Right hindlimb (tissue), 1 donor: ENCODE measurements at places on chromosomes 4 and X.
A peak's percentile ranks its signal among the peaks of the same experiment; 100 is the strongest.

DNA sequence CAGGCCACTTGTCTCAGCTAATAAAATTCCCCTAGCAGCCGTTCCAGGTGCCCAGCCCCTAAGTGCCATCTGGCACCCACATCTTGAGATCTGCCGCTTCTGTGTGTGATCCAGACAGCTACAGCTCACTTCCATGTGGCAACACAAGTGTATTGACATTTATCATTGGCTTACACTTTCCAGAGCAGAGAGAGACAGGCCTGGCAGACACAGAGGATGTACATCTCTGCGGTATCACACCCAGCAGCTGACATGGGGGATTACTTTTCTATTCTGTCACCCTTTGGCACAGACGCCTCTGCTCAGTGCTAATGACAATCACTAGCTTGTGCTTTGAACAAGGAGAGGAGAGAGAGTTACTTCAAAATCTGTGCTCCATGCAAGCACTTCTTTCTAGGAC lies 195.9 kb downstream of the KDR start:
- DNase-seq, result peak; percentile 48

DNA sequence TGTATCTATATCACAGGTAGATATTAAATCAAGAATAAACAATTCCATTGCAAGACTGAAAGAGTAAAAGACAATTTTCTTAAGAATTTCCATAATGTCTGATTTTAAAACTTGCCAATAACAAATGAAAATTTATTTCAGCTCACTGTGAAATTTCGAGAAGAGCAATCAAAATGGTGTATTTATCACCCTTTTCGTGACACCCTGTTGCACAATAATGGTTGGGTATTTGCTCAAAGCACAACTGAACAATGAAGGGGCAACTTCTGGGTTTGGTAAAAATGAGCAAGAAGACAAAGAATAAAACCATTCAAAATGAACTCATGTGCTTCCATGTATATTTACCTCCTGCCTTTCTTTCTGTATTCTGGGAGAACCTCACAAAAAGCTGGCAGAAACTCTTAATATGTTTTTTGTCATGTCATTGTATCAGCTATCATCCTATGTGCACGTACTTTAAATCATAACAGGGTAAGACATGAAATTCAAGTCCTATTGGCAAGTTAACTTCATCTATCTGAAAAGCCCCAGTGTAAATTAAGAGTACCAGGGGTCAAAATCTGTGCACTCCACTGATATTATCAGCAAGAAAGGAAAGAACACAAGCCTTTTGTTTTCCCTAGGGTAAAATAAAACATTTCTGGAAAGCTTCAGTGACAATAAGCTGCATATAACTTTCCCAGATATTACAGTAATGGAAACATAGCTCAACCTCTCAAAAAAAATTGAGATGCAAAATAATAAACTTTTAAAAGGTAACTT lies 126.9 kb upstream of the CBR4 start:
- no peak for DNase-seq

DNA sequence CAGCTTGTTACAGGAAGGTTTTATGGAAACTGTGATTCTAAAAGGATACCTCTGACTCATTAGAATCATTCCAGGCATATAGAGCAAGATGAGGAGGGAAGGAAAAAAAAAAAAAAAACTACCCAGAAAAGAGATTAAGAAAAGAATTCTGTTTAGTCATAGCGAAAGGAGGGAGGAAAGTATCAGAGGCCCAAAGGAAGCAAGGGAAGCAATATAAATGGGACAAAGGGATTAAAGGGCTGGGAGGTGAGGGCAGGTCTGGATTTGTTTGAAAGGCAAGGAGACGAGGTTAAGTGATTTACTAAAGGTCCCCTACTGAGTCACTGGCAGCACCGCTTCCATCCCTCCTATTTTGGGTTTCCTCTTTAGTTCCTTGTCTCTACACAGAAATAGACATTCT lies 88.6 kb upstream of the IL1RAPL1 start:
- no peak for DNase-seq

DNA sequence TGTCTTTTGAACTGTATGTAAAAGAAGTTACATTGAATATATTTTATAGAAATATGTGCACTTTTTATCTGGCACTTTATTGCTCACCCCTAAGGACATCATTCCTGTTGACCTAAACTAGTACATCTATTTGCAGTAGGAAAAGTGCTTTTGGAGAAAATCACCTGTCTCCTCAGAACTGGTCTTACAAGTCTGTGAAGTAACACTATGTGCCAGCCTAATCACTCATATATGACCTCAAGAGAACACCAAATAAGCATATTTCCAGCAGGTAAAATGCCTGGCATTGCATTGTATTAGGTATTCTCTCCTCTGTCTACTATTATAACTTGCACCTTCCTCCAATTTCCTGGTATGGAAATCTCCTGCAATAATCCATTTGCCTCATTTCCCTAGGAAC lies 4.0 kb upstream of the GASK1B start:
- no peak for DNase-seq

DNA sequence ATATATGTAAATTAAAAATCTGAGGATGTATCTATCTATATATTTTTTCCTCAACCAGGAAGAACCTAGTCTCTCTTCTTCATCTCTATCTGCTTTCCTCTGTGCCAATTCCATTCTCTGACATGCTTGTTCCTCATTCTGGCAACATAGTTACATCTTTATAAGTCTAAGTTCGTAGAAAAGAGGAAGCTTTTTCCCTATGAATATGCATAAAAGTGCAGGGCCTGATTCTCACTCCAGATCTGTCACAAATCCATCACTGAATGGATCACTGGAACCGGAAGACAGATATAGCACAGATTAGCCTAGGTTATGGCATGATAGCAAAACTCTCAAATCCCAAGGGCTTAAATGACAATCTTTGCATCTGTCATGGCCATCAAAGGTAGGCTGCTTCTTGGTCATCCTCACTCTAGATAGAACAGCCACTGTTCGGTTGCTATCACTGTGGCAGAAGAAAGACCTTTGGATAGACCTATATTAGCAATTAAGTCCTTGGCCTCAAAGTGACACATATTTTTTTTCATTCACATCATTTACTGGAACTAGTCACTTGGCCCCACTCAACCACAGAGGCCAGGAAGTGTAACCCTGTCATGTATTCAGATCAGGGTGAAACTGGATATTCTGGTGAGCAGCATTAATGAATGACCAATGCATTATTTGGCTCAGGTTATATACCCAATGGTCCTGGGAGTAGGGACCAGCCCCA lies 22.2 kb downstream of the DTHD1 start:
- DNase-seq, result no peak

DNA sequence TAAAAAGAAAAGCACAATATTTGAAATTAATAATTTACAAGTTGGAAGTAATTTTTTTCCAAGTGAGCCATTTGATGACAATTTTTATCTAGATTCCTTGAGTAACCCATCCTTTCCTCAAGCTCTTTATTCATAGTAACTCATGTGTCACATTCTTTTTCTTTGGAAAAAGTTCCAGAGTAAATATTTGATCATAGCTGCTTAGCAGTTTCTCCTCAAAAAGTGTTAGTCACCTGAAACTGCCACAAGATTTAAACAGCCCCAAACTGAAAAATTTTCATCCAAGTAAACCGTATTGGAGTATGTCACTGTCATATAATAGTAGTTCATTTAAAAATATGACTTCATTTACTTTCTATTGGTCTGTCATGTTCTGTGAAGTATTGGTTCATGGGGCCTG lies 94.6 kb upstream of the CASK start:
- DNase-seq, result no peak

DNA sequence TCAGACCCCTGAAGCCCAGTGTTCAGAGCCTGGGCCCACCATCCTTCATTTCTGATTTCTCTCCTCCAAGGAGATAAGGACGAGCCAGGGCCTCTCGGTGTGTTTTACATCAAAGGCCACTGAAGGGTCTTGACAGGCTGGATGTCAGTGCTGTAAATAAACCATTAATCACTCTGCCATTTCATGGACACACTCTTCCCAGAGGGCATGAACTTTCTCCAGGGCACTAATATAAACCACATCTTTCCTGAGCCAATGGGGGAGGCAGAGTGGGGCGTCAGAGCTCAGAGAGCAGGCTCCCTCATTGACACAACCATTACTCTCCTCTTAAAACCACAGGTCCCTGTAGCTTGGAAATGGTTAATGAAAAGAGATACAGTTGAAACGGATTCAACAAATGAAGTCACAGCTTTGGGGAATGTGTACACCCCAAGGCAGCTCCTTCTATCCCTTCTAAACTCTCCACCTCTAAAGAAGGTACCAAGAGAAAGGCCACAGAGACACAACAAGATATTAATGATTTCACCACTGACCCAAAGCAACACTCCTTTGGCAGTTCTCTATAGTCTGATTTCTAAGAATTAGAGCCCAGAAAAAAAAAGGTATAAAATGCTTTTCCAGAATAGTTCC lies 200.6 kb downstream of the CHIC2 start:
- peak; percentile 24 for DNase-seq

GRCh38 chr4:15293711-15294110 lies 134.1 kb upstream of the C1QTNF7 start:
- DNase-seq, result no peak

GRCh38 chr4:118865091-118865708 lies 23.5 kb upstream of the SYNPO2 start:
- no peak for DNase-seq

GRCh38 chr4:26238426-26238777 lies 82.4 kb upstream of the RBPJ start:
- no peak for DNase-seq

DNA sequence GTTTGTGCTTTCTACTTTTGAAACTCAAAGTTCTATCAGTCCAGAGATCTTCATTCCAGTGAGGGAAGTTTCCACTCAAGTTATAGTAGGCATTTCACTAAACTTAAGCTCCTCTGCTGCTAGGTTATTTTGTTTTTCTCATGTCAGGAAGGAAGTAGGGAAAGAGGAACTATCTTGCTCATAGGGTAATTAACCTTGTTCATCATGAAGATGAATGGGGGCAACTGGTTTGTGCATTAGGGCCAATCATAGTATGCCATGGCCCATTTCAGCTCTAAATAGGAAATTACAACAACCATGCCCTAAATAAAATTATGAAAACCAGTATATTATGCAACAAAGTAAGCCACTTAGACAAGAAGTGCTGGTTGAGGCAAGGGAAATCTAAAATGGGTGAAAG lies 804.7 kb upstream of the NDST4 start:
- no peak for DNase-seq

DNA sequence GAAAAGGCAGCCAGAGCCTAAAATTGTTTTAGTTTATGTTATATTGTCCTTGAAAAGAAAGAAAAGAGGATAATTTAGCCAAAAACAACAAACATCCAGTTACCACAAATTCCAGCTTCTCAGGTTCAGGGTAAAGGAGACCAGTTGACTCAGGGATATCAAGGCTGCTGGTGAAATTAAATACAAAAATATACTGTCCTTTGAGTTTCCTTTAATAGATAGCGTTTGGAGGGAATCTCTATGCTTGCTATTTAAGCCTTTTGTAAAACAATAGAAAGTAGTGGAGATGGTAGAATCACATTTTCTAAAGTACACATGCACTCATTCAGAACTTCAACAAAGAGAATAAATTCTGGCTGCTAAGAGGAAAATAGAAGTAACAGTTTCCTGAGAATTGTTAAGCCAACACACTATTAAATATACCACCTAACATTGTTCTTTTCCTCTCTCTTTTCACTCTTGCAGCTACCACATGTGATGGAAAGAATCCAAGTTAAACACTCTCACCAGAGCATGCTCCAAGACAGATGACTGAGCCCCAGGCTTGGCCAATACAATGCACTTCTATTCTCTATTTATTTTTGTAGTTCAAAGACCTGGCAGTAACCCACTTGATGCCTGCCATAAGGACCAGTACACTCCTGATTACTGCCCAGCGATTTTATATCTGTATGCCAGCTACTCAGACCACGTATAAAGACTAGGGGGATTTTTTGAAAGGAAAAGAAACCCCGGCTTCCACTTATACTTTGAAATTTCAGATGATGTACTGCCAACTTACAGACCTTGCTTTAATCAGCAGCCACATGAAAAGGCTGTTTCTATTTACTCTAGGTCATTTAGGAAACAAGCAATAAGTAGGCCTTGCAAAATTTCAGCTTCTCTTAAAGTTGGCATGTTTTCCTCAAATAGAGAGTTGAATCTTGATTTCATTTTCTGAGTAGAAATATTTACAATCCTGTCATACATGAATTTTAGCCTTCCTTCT lies 756.9 kb downstream of the FAT4 start:
- DNase-seq, result peak; percentile 47

GRCh38 chr4:80208610-80209339 lies 11.5 kb downstream of the PRDM8 start:
- DNase-seq, result no peak

- DNase-seq, result no peak
Measured at GRCh38 chrX:136417806-136418205, 69.9 kb upstream of the BRS3 start.

- no peak for DNase-seq
Measured at GRCh38 chr4:147578051-147578476, 39.1 kb upstream of the TMEM184C start.

- DNase-seq, result no peak
Measured at GRCh38 chrX:113770071-113770470, 813.8 kb upstream of the HTR2C start.

DNA sequence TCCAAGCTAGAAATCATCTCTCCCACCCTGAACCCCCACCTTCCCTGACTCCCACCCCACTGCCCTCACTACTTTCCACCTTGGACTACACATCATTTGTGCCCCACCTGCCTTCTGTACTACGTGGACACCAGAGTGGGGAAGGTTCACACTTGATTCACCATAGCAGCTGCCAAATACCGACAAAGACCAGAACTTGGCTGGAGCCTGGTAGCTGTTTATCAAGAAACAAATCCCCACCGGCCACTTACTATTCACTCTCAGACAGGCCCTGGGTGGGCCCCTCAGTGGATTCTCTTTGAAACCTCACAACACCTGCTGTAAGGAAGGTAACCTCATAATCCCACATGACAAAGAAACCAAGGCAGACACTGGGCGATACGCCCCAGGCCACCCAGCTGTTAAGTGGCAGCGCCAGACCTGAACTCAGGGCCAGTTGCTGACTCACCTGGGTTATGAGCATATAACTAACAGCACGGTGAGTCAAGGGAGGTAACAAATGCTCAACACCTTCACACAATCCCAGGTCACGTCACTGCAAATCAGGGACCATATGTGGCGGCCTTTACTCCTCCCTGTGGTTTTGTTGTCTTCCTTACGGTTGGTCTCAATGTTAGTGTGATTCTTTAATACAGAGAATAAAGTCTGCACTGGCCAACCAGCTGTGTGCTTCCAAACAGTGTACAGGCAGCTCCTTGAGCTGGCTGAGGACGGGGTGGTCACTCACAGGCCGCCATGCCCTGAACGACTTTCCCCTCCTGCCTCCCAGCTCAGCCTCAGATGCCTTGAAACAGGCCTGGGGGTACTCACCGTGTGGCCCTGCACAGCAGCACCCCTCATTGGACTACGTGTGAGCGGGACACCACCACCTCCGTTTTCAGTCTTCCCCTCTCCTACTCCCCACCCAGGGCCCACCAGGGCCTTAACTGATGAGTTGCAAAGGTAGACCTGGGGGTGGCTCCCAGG lies 7.5 kb downstream of the WDR1 start:
- DNase-seq, result no peak
